HS-5 (cell line): ENCODE measurements at places on chromosomes 13 and 19.

DNA sequence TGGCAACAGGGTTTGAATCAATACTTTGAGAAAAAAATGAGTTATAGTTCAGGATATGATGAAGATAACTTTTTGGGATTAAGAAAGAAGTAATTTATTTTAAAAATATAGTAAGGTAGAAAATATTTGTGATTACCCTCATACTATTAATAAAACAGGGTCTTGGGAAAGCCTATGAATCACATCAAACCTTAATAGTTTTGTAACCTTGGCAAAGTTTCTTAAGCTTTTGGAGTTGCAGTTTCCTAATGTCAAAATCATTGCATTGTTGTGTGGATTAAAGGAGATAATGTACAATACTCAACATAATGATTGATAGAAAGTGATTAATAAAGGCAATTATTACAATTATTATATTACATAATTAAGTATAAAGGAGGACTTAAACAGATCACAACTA, 149.0 kb downstream of the LMO7 start:
- no peak for DNase-seq

GRCh38 chr19:28968721-28969120, 244.2 kb downstream of the UQCRFS1 start:
- no peak for DNase-seq

DNA sequence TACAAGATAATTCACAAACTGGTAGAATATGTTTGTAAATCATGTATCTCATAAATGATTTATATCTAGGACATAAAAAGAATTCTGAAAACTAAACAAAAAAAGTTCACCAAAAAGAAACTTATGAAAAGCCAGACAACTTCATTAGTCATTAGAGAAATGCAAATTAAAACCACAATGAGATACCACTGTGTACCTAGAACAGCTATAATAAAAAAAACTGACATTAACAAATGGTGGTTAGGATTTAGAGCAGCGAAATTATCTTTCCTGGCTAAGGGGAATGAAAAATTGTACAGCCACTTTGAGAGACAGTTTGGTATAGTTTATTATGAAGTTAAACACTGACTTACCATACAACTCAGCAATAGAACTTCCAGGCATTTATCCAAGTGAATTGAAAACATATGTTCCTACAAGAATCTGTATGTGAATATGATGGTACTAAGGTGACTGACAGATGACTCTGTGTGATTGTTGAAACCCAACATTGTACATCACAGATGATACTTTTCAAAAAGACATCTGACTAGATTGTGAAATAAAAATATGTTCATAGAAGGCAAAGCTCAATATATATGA, 41.8 kb downstream of the UGGT2 start:
- DNase-seq = no peak

DNA sequence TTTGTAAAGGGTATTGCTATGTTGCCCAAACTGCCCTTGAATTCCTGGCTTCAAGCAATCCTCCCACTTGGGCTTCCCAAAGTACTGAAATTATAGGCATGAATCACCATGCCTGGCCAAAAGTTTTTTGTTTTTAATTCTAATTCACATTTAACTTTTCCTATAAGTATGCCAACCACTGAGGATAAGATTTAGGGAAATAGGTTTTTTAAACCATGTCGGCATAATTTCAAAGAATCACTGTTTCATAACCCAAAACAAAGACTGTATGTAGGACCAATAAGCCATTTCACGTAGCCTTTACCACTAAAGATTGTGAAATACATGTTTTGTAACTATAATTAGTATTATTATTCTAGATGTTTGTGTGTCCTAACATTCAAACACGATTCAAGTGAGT, 8.2 kb downstream of the ZDHHC20 start:
- no peak for DNase-seq

DNA sequence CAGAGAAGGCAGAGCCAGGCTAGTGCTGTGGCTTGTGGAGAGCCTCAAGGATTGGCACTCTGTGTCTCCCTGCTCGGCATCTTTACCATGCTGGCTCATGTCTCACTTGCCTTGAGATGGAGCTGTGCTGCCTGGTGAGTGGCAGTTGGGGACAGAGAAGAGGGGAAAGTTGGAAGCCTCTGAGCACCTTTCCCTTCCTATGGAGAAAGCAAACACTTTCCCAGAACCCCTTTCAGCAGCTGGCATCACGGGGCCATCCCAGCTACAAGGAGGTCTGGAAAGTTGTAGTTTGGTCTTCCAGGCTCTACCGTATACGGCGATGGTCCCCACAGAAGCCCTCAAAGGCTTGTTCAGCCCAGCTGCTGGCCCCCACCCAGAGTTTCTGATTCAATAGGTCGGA, 58.7 kb downstream of the DPF1 start:
- no peak for DNase-seq

- no peak for DNase-seq
Observed at GRCh38 chr19:16607819-16608218, 20.2 kb downstream of the MED26 start.

DNA sequence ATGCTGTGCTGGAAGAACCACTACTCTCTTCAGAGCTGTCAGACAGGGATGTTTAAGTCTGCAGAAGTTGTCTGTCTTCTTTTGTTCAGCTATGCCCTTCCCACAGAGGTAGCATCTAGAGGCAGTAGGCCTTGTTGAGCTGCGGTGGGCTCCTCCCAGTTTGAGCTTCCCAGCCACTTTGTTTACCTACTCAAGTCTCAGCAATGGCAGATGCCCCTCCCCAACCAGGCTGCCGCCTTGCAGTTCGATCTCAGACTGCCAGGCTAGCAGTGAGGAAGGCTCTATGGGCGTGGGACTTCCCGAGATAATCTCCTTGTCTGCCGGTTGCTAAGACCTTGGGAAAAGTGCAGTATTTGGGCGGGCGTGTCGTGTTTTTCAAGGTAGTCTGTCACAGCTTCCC, 42.1 kb upstream of the UQCRFS1 start:
- DNase-seq = no peak

- DNase-seq = no peak
Observed at GRCh38 chr13:40639221-40639681, 27.2 kb downstream of the FOXO1 start.

DNA sequence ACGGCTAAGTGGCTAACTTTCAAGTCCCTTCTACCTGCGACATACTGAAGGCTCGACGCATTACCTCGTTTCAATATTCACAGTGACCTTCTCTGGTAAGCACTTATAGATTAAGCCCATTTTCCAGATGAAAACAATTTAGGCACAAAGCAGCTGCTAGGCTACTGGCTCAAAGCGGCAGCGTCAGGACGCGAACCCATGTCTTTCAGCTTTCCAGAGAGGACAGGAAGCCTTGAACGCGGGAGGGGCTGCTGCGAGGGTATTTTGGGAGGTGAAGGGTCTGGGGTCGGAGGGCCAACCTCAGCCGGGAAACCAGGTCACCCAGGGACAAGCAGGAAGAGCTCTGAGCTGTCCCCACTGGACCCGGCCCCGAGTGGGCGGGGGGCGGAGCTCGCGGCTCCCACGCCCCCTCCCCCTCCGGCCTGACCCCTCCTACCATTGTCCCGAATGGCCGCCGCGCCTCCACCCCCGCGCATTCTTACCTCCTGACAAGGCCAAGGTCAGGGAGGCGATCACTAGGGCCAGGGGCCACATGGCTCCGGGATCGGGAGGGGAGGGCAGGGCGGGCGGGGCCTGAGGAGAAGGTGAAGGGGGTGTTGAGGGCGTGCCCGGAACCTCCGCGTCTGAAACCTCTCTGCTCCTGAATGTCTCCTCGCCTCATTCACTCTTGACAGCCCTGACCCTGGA, at the start of gene KLK13:
Gene KLK13, minus strand, starts transcription at position 559 of the 687 bp plus-strand sequence. Its CDS starts 25 bp downstream, at position 534.
- DNase-seq = no peak

- DNase-seq = no peak
Observed at GRCh38 chr19:35141837-35142605, 1.0 kb upstream of the FXYD7 start.
